ENCODE measurements at places on chromosomes 11 and 22. TPM values are rescaled to one million over a fixed set of nuclear protein-coding genes. Genes with fewer than 3 reads are reported as not detected.

Gene OR51B5
- not detected for total RNA-seq

Gene OR56A1
- total RNA-seq: not detected

Gene POU2AF2
- not detected for total RNA-seq

Gene CRY2
- total RNA-seq: 4.5 TPM

Gene PGA4
- total RNA-seq: not detected

Gene ZP1
- not detected for total RNA-seq

Gene OR56A5
- total RNA-seq: not detected

Gene LRRN4CL
- 0.51 TPM for total RNA-seq

Gene LDLRAD3
- 4.5 TPM for total RNA-seq

Gene KCNQ1
- under 0.01 TPM for total RNA-seq

Gene TMEM86A
- total RNA-seq: 1.9 TPM

Gene MRGPRX4
- total RNA-seq: 0.51 TPM

Gene SLC2A11
- 5.3 TPM for total RNA-seq

Gene DRD2
- total RNA-seq: not detected

Gene GRAP2
- total RNA-seq: not detected

Gene HPX
- 0.25 TPM for total RNA-seq

DNA sequence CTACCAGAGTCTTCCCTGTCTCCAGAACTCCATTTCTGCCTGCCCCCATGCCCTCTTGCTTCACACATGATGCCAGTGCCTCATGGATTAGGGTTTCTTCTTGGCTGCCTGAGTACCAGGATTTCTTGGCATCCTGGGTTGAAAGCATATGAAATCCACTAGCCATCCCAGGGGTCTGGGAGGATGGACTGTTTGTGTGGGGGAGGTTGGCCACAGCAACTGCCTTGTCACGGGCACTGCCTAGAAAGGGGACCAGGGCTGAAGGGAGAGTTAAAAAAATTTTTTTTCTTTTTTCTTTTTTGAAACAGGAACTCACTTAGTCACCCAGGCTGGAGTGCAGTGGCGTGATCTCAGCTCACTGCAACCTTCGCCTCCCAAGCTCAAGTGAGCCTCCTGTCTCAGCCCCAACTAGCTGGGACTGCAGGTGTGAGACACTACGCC, 4.2 kb downstream of the USP35 start:
- DNase-seq: no peak

- peak; percentile 87 for DNase-seq
Measured at GRCh38 chr11:9015677-9016076, 11.9 kb upstream of the NRIP3 start.

DNA sequence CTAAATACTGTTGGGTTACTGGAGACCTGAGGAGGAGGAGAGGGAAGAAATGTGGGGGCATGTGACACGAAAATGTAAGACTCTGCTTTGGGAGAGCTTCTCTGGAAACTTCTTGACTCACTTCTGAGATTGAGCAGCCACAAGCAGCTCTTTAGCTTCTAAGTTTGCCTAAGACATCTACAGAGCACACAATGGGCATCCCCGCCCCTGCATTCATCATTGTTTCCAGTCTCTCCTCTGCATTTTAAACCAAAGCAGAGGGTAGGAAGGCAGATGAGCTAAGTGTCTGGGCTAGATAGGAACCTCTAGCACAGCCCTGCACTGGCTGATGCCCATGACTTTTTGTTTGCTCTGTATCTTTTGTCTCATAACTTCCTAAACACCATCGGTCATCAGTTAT, 2.1 kb upstream of the OR52D1 start:
- DNase-seq: no peak

DNA sequence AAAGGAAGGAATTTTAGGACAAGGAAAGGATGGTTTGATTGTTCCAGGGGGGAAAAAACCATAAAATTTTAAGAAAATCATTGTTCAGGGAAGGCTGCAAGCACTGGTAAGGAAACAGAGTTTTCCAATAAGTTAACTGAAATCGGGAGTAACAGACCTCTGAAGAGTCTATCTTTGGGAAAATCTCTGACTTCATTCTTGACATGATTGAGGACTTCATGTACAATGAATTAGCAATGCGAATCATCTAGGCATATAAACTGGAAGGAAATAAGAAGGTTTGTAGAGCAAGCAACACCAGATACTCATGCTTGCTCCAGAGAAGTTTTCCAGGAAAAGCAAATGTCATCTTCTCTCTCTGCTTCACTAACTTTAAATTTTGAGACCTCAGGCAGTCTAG, 18.5 kb downstream of the APLP2 start:
- DNase-seq: no peak

GRCh38 chr11:99244613-99245012, 223.9 kb downstream of the CNTN5 start:
- no peak for DNase-seq

DNA sequence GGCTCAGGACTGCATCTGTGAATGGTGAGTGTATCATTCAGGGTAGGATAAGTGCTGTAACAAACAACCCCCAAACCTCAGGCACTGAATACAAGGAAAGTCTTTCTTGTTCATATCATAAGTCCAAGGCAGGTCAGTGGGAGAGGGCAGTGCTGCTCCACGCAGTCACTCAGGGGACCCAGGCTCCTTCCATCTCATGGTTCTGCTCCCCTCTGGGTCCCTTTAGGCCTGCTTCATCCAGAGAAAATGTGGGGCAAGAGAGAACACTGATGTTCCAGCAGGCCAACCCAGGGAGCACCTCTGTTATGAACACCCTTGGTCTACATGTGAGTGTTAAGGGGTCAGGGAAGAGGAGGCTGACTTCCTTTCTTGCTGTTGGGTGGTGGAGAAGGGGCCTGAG, 187.8 kb downstream of the CHST1 start:
- DNase-seq: no peak

- no peak for DNase-seq
Measured at GRCh38 chr11:90434858-90435257, 212.0 kb upstream of the CHORDC1 start.

DNA sequence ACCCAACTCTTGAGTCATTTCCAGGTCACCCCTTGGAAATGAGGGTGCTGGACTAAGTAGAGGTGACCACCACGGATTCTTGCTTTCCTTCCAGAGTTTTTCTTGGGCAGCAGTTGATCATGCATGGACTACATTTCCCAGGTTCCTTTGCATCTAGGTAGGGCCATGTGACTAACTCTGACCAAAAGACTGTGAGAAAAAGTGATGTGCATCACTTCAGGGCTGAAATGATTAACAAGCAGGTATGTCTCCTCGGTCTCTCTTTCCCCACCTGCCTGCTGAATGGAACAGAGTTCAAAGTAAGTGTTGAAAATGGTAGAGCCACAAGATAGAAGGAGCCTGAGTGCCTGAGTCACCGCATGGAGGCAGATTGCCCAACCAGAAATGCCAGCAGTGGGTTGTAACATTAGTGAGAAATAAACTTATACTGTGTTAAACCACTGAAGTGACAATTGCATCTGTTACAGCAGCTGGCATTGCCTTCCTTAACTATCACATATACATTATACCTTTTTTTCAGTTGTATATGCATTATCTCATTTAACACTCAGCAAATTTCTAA, 113.5 kb downstream of the MN1 start:
- no peak for DNase-seq

GRCh38 chr22:28230671-28231070, 311.6 kb upstream of the PITPNB start:
- no peak for DNase-seq

GRCh38 chr11:69339983-69340565, 46.1 kb downstream of the MYEOV start:
- DNase-seq: no peak

DNA sequence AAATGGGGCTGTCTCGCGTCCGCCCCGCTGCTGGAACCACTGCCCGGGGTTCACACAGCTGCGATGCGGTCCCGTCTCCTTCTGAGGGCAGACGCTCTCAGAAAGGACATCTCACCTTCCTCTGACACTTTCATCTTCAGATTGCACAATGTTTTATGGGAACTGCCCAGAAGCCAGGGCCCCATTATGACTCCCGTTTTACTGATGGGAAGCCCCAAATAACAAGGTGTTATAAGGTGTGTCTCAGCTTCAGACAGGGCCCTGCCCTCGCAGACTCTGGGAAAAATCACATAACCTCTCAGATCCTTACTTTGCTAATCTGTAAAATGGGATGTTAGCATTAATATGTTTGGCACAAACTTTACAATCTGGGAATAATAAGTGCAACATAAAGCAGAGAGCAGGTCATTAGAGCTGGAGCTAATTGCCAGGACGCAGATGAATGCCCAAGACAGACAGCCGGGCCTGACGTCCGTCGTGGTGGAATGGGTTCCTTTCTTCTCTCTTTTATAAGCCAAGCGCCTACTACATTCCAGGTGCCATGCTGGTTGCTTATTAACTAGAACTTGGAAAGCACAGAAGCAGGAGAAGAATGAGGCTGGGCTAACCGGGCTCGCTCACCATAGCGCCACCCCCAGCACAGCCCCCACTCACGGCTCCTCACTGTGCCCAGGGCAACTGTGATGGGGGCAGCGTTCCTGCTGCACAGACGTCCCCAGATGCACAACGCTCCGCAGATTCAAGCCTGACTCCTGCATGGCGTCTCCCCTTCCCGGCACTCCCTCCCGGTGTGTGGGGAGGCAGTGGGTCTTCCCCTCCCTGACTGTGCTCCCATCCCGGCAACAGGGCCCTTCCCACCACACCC, 43.8 kb downstream of the TRMU start:
- no peak for DNase-seq

DNA sequence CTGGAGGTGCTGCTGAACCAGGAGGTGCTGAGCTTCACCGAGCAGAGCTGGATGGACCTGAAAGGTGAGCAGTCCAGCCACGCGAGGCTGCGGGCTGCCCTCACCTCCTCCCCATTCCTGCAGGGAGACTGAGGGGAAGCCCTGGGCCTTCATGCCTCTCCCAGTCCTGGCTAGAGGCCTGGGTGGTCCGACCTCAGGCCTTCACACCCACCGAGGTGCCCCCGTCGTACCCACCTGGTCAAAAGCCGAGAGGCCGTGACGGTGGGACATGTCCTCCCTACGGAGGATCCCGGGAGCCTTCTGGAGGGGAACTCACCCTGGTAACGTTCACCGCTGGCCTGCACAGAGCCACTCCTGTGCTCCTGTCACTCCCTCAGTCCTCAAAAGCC, 5.1 kb downstream of the SUSD2 start:
- no peak for DNase-seq

DNA sequence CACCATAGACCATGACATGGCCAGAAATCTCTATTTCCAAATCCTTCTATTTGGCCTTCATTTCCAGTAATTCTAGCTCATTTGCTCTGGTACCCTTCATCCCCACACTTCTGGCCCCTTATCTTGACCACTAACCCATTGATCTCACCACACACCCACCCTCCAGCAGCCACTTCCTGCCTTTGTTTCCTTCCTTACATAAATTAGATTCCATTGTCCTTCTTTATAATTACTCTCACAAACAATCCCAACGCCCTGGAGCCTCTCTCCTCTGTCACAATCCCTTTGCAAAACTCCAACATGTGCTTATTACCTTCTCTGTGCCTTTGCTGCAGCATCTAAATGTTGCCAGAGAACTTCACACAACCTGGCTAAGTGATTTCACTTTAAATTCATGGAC, 14.8 kb downstream of the APLNR start:
- DNase-seq: no peak

Measured in dermis microvascular lymphatic vessel endothelial cell (primary cell).